ENCODE measurements at places on chromosomes 16 and 17. TPM values are rescaled to one million over a fixed set of nuclear protein-coding genes. Genes with fewer than 3 reads are reported as not detected.

DNA sequence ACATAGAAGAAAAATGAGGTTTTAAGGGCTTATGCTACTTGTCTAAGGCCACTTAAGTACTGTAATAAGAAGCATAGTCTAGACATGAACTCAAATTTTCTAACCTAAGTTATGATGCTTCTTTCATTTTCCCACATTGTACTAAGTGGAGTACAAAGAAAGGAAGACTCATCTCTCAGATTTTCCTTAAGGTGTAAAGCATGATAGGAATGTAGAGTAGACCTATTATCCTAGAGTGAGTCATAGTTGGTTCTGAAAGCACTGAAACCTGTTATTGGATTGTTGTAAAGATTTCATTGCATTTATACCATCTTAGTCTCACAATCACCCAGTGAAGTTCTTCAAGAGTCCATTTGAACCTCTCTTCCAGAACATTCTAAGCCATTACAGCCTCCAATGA, 343.8 kb downstream of the TOX3 start:
- DNase-seq, result no peak

GRCh38 chr16:79687249-79688130, 87.0 kb upstream of the MAF start:
- no peak for DNase-seq

DNA sequence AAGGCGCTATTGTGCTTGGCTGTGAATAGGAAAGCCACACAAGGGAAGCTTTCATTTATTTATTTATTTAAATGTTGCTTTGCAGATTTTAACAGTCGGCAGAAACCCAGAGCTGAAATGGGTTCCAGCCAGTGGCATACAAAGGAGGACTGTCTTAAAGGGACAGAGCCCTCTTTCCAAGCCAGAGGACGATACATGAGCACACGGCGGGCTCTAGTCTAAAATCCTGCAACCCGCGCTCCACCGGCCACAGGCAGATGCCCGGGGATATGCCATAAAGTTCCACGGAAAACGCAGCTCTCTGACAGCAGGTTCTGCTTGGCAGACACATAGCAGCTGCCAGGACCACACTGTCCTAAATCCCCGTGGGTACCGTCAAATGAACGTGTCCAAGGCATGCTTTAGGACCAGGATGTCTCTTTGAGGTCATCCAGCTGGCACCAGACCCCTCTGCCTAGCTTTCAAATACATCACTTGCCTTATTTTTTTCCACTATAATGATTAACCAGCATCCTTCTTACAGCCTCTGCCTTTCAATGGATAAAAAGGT, 64.6 kb downstream of the CYTH1 start:
- no peak for DNase-seq

GRCh38 chr16:69339289-69340094, at the start of the genes COG8 and NIP7:
TSS of gene COG8 (minus strand) at chr16:69339564. CDS start at chr16:69339552, 12 bp downstream.
TSS of gene NIP7 (plus strand) at chr16:69339772. CDS start at chr16:69339830, 58 bp downstream.
- peak; percentile 95 for DNase-seq

- no peak for DNase-seq
Observed at GRCh38 chr16:3997231-3997841, 116.8 kb upstream of the CREBBP start.

- no peak for DNase-seq
Observed at GRCh38 chr17:5797447-5798050, 213.2 kb upstream of the NLRP1 start.

DNA sequence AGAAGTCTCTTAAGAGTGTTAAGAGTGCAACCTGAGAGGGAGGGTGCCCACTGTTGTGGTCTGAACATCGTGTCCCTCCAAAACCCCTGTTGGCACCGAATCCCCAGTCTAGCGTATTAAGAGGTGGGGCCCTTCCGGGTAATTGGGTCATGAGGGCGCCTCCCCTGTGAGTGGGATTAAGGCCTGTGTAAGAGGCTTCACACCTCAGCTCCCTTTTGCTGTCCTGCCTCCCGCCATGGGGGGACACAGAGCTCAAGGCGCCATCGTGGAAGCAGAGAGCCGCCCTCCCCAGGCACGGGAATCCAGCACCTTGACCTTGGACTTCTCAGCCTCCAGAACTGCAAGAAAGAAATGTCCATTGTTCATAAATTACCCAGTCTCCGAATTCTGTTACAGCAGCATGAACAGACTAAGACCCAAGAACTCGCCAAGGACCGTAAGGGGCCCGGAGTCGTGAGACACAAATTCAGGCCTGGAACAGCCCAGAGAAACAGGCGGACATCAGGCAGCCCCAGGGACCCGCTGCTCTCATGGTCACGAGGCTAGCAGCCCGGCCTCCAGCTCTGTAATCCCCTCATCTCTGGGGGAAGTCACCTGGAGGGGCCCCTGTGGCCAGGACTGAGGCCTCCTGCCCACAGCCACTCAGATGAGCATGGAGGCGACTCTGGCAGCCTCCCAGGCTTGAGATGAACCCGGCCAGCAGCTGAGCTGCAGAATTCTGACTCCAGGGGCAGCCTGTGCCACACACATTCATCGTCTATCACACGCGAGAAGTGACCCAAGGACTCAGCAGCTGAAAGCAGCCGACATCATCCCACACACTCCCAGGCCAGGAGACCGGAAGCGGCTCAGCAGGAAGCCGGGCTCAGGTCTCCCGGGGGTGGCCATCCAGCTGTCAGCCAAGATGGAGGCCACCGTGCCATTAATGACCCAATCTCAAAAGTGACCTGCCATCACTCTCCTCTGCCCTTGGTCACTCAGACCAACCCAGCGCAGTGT, 12.8 kb upstream of the CHMP6 start:
- DNase-seq, result no peak

GRCh38 chr17:65941356-65941899, 250.5 kb downstream of the CEP112 start:
- no peak for DNase-seq

HLF gene
- polyA plus RNA-seq, result 3.8 TPM

GRCh38 chr16:10984509-10984908, 40.1 kb downstream of the CLEC16A start:
- no peak for DNase-seq

DNA sequence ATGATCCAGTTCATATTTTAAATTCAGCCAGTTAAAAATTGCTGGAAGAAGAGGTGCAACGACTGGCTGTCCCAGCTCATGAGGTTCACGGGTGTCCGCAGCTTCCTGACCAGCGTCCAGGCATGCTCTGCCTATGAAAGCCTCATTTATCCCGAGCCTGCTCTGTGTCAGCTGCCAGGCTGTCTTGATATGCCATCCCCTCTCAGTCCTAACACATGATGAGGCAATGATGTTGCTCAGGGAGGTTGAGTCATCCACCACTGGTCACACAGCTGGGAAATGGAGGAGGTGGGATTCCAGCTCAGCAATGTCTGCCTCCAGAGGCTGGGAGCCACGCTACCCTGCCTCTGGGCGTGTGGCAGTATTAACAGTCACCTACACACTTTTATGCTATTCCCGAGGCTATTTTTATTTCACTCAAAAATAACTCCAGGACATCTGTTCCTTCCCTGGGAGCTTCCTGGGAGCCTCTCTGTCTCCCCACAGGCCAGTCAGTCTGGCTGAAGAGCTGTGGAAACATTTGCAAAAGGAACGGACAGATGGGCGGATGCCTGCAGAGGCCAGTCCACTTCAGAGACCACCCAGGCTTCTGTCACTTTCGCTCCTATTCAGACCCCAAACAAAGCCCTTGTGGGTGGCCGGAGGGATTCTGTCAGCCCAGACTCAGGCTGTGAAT, 22.5 kb downstream of the RAB11FIP4 start:
- DNase-seq, result no peak

SETD1A gene
- polyA plus RNA-seq, result 19.7 TPM

DNA sequence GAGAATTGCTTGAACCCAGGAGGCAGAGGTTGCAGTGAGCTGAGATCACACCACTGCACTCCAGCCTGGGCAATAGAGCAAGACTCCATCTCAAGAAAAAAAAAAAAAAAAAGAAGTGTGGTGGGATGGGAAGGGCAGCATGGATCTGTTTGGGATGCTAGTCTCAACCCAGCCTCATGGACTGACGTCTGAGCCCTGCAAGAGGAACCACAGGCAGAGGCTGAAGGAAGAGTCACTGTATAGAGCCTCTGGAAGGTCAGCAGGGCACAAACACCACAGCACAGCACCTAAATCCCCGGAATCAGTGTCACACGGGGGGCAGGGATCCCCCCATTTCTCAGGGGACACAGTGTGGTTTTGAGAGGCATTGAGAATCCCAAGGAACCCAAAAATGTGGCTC, 10.9 kb upstream of the CXCL16 start:
- DNase-seq, result no peak

DNA sequence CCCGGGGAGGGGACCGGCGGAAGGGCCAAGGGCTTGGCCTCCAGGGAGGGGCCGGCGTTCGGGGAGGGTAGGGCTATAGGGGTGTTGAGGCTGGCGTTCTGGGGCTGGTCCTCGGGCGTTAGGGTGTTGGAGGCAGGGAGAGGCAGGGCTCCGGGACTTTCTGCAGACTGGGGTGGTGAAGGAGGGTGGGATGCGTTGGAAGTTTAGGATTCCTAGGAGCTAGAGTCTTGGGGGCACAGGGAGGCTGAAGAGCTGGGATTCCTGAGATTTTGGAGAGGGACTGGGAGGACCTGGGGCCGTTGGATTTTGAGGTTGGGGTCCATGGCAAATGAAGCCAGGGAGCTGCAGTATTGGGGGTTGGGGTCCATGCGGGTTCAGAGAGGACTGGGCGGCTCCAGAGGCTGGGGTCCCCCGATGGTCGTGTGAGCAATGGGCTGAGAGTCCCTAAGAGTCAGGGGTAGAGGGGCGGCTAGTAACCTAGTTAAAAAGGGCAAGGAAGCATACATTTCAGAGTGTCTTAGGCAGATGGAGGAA, 740 bp downstream of the NFATC2IP start:
- DNase-seq, result no peak

DNA sequence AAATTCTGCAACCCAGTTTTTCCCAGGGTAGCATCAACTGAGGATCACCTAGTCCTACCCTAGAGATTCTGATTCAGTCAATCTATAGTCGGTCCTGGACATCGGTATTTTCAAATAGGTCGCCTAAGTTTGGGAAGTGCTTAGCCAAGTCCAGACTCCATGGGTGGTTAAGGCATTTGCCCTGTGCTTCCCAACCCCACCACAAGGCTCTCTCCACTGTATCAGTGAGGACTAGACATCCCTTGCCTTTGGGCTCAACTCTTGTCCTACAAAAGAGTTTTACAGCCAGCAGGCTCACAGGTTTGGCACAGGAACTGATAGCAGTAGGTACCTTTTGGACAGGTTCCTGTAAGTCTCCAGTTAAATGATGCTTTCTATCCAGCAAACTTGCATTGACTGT, 13.8 kb downstream of the HYDIN start:
- DNase-seq, result no peak

- DNase-seq, result no peak
Observed at GRCh38 chr16:30030841-30031413, at the start of gene TLCD3B. TSS of gene TLCD3B (minus strand) at chr16:30031271. CDS start at chr16:30030527, 744 bp downstream.

DNA sequence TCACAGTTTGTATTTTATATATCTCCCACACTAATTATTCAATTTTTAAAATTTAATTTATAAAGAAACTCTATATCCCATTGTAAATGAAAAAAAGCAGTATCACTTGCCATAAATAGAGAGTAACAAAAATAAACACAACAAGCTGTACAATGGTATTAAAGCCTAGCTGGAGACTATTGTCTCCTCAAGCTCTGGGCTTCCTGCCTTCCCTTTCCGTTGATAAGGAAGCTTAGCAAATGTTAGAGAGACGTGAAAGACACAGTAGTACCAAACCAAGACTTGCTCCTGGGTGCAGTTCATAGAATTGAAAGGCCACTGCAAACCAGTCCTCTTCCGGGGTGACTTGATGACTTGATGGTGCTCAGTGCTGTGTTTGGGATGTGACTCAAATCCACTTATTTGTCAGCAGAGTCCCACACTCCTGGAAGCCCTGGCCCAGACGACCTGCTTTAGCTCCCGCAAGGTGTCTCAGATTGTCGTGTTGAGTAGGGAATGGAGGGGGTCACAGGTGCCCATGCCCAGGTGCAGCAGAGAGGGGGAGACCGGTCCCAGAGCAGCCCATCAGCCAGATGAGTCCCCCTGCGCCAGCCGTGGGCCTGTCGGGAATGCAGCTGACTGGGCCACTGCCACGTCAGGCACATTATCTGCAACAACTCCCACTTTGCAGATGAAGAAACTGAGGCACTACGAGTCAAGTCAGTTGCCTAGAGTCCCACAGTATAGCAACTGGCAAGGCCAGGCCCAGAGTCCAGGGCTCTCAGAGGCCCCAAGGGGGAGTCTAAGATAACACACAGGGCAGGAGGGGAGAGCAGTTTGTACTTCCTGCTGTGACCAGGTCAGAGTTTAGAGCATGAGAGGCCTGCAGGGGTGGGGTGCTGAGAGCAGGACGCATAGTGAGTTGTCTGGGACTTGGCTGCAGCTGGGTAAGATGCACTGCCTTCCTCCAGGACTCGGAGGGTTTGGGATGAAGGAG, 40.5 kb downstream of the PSME3IP1 start:
- DNase-seq, result no peak

- no peak for DNase-seq
Observed at GRCh38 chr16:66682271-66682670, 14.3 kb downstream of the CMTM4 start.

DNA sequence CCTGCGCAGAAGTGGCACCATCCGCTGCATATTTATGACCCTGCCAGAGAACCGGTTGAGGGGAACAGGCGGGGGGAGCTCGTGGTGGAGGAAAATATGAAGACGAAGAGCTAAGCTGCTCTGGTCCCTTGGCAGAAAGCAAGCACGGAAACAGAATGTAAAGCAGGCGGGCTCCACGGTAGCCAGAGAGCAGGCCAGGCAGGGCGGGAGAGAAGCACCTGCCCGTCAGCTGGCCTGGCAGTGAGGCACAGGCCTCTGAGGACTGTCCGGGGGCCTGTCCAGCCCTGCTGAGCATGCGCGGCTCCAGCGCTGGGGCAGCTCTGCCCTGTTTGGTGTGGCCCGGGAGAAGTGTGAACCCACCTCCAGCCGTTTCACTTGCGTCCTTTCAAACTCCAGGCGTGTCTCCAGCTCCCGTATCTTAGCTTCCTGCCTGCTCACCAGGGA, 46.7 kb downstream of the PIPOX start:
- DNase-seq, result no peak

GRCh38 chr17:50129728-50130558, at the start of gene SAMD14:
TSS of gene SAMD14 (minus strand) at chr17:50130160. CDS start at chr17:50124959, 5,201 bp downstream.
- DNase-seq, result no peak

GRCh38 chr17:1648173-1648962, 1.3 kb downstream of the RILP start:
- DNase-seq, result no peak

- DNase-seq, result no peak
Observed at GRCh38 chr17:64066716-64067115, 46.3 kb upstream of the ICAM2 start.

DNA sequence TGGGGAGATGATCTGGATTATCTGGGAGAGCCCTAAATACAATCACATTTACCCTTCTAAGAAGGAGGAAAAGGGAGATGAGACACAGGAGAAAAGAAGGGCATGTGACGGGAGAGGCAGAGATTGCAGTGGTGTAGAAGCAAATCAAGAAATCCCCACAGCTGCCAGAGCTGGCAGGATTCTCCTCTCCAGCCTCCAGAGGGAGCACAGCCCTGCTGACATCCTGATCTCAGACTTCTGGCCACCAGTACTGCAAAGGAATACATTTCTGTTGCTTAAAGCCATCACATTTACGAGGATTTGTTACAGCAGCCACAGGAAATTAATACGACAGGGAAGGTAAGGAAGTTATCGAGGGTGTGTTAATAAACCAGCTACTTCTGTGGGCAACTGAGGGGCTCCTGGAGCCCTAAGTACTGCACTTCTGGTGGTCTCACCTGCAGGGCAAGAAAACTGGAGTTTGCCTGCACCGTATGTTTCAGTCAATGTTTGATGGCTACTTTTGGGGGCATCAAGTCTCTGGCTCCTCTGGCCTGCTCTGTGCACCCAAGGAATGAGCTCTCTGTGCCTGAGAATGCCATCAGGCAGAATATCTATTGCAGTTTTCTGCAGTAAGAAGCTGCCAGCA, 22.9 kb upstream of the CDH13 start:
- peak; percentile 41 for DNase-seq

- DNase-seq, result peak; percentile 70
Observed at GRCh38 chr16:29678691-29679267, at the start of gene QPRT. TSS of gene QPRT (plus strand) at chr16:29679180. CDS start at chr16:29679198, 18 bp downstream.

TP53TG3 gene
- not detected for polyA plus RNA-seq

Measured in right lung (tissue), 10 donors.